ENCODE measurements at places on chromosomes 16 and 17.

DNA sequence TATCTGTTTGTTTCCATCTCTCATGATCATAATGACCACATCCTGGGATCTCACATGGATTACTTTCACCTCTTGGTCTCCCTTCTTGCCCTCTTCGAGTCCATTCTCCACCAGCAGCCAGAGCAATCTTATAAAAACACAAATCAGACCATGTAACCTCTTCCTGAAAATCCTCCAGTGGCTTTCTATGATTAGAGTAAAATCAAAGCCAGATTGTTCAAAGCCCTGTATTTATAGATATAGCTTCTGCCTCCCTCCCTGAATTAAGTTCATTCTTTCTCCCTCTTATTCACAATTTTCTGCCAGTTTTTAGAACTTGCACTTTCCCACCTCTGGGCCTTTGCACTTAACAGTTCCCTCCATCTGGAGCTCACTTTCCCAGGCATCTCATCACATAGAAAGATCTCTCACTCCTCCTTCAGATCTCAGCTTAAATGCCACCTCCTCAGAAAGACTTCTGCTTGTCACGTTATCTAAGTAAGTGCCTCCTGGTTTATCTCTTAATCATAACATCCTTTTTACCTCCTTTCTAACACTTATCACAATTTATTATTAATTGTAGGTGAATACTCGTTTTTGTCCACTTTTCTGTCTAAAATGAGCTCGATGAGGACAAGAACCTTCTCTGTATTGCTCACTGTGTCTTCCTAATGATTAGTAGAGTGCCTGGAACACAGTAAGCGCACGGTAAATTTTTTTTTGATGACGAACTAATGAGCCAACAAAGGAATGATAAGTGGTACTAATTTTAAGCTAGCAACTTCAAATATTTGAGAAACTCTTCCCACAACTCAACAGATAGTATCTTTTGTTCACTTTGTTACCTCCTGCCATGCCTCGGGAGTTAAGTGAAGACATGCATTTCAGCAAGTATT is 80.5 kb downstream of the CYB561 start:
- no peak for DNase-seq

DNA sequence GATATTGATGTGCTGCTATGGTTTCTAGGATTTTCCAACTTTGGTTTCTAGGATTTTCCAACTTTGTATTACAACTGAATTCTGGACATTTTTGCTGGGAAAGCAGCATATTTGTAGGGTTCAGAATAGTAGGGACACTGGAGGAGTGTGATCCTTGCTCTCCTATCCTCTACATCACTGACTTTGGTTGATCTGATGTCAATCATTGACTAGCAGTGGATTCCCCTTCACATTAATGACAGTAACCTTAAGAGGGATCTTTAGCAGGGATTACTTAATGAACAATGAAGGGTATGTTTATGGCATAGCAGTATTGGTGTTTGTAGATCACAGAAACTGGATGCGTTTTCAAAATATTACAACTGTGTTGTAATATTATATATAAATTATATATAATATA is 67.4 kb downstream of the MAP2K4 start:
- no peak for DNase-seq

GRCh38 chr17:77396610-77397009 is 255.8 kb downstream of the SEC14L1 start:
- no peak for DNase-seq

DNA sequence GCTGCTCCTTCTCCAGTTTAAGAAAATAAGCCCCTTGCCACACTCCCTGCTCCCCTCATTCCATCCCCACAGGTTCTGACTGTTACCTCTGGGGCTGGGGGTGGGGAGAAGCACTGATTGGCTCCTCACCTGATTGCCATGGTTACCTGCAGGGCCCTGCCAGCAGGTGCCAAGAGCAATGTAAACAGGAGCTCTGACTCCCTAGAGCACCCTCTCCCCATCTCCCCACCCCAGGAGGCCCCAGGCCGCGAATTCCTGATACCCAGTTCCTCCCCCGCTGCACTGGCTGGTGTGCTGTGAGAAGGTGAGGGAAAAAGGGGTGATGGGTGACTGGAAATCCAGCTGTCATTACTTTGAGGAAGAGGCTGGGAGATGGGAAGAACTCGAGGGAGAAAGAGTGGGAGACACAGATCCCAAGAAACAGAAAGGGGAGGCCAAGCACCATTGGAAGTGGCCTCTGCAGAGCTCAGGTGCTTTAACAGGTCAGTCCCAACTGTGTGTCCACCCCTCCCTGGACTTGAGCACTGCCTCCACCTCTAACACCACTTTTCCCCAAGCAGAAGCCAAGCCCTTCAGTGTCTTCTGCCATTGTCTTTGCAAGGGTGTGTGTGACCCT is 4.5 kb downstream of the PCGF2 start:
- no peak for DNase-seq

DNA sequence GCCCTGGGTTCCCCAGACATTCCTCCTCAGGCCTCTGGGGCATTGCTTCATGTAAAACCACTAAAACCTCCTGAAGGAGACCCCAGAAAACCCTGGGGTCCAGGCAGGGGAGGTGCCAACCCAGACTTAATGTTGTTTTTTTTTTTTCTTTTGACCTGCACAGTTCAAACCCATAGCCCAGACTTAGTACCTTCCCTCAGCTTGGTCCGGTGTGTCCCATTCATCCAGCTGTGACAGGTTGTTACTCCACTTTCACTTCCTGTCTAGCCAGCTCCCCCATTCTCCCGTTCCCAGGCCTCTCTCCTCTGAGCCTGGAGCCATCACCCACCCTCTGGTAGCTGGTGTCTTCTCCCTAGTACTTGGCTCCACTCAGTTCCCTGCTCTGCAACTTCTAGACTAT is 4.8 kb downstream of the CDR2L start:
- no peak for DNase-seq

- no peak for DNase-seq
Measured at GRCh38 chr17:42277342-42277712, 1.1 kb upstream of the STAT5B start.

DNA sequence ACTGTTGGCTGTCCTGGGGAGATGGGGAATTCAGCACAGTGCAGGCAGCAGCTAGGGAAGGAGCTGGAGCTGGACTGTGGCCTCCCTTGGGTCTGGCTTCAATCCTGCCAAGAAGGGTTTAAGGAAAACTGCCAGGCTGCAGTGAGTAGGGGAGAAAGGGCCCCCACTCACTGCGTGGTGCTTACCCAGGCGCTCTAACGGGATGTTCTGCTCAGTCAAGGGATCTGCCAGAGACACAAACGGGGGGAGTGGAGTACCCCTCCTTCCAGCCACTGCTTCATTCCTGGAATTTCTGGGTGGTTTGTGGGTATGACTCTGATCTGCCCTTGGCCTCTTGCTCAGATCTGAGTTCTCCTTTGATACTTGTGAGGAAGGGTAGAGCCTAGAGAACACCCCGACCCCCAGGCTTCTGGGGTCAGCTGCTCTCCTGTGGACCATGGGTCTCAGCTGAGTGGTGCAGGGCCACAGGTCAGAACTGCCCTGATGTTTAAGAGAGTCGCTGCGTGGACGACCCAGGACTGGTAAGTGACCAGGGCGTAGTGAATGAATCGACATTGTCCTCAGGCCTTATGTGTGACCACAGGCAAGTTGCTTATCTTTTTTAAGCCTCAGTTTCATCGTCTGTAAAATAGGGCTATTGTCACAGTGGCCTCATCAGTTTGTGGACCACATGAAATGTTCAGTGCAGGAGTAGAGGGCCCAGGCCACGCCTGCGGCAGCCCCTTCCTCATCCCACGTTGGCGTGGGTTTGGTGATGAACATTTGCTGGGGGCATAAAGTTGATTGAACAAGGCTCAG is 9.6 kb downstream of the CRISPLD2 start:
- no peak for DNase-seq

DNA sequence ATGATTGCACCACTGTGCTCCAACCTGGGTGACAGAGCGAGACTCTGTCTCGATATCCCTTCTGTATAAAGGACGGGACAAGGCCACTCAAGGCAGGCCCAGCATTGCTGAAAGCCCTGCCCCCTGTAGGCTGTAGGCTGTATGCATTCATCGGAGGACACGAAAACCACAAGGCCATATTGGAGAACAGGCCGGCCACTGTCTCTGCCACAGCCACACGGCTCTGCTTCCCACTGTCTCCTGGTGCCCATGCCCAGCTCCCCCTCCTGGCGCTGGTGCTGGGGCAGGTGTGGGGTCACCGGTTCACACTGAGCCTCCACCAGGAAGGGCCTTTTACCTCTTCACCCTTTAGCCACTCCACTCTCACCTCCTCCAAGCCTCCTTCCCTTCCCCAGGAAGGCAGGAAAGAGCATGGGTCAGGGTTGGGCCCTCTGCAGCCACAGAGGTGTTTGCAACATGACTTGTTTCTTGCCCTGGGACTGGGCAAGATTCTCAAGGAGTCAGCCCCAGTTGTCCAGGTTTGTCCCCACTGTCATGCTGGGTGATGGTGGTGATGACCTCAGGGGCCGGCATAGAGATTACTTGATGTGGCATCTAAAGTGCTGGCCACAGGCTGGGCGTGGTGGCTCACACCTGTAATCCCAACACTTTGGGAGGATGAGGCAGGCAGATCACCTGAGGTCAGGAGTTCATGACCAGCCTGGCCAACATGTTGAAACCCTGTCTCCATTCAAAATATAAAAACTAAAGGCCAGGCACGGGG is 5.3 kb upstream of the NTN3 start:
- no peak for DNase-seq

DNA sequence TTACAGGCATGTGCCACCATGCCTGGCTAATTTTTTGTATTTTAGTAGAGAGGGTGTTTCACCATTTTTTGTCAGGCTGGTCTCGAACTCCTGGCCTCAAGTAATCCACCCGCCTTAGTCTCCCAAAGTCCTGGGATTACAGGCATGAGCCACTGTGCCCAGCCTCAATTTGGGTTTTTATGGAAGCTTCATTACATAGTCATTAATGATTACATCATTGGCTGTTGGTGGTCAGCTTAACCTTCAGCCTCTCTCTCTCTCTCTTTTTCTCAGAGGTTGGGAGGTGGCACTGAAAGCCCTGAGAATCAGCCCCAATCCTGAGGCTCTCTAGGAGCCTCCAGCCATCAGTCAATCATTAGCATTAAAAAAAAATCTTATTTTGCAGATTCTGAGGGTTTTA is 45.3 kb downstream of the C17orf58 start:
- no peak for DNase-seq

DNA sequence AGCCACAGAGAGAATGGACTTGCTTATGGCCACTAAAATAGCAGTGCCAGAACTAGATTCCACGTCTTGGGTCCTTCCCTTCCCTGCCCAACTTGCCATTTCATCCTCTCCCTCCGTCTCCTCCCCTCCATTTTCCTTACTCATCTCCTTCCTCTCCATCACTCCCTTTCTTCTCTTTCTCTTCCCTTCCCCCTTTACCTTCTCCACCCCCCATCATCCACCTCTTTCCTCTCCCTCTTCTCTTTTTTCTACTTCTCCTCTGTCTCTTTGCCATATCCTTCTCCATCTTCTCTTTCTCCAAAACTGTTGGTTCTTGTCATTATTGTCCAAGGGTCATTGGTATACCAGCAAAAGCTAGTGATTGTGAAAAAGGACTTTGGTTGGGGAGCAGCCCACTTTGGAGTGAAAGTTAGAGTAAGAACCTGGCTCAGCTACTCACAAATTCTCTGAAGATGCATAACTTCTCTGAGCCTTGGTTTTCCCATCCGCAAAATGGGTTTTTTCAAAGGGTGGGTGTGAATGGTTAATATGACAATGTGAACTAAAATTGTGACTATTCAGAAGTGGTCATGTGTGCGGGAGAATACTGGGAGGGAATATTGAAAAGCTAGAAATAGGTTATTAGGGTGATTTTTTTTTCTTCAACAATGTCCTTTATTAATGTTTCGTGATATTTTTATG is 393.8 kb downstream of the XYLT1 start:
- DNase-seq: no peak

DNA sequence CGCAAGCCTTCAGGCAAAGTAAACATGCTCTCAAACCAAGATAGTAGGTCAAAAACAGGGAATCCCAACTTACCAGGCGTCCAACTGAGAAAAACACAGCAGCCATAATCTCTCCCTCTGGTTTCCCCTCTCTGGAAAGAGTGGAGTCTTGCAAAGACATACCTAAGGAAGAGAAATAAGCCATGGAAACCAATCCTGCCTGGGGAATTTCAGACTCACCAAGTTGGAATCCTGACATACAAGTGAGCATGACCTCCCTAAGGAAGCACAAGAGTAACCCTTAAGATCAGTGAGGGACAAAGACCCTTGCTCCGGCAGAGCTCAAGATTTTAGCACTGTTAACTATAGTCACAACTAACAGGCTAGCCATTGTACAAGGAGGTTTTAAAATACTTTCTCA is 4.1 kb downstream of the ZNF624 start:
- no peak for DNase-seq

DNA sequence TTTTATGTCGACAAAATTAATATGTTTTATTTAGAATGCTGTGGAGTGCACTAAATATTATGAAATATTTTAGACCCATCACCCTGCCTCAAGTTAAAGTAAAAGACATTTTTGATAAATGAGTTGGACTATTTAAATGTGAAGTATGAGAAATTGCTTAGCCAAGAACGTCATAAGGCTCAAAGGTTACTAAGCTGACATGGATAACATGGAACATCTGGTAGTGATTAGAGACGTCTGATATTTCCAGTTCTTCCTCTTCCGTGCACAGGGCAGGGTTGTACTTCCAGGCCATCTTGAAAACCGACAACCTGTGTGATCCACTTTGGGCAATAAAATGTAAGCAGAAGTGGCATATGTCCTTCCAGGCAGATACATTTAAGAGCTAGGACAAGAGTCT is 7.2 kb upstream of the CCL8 start:
- no peak for DNase-seq

All from activated CD4-positive, alpha-beta T cell treated with anti-CD3 and anti-CD28 coated beads, Interleukin-10, Interleukin-2, amounts not matched to agents 100 ng/mL and 50 ng/mL, durations not matched to agents 16 hours and 8 hours (primary cell).